ENCODE measurements at places on chromosomes 7 and 10.

DNA sequence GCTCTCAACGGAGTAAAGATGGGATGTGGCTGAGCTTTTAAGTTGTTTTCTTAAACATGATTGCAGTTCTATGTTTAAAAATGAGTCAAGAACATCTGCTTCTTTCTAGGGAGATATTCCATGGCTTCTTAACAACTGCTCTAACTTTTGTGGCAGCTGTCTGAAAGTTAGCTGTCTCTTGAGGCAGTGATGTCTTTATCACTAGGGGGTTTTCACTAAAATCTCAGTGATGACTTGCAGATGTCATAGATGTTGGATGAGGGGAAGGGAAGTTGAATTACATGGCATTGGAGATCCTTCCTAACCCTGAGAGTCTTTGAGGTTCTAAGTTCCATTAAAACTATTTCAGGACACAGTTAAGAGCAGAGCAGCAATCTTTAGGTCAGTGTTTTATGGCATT lies 43.5 kb downstream of the PRKG1 start:
- no peak for DNase-seq

GRCh38 chr10:127196282-127197153 lies at the start of gene INSYN2A:
Gene INSYN2A, minus strand, starts transcription at chr10:127196591. Its CDS starts 20,196 bp downstream, at chr10:127176395.
- DNase-seq, result no peak

DNA sequence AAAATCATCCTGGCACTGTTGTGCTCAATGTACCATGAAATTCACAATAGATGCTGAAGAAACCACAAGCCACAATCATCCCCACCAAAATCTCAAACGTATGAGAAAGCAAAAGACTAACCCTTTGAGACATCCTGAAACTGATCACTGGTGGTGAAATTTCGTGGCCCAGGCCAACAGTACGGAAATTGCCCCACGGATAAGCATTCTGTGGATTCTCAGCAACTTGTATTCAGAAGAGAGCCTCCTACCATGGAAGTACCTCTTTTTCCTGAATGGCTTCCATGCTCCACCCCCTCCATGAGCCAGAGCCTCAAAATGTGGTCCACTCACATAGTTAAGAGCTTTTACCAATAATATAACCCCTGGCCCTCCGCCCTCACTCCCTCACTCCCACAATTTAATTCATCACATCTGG lies 163.9 kb upstream of the AUTS2 start:
- DNase-seq, result no peak

GRCh38 chr7:5681423-5681822 lies 100.0 kb downstream of the RNF216 start:
- no peak for DNase-seq

DNA sequence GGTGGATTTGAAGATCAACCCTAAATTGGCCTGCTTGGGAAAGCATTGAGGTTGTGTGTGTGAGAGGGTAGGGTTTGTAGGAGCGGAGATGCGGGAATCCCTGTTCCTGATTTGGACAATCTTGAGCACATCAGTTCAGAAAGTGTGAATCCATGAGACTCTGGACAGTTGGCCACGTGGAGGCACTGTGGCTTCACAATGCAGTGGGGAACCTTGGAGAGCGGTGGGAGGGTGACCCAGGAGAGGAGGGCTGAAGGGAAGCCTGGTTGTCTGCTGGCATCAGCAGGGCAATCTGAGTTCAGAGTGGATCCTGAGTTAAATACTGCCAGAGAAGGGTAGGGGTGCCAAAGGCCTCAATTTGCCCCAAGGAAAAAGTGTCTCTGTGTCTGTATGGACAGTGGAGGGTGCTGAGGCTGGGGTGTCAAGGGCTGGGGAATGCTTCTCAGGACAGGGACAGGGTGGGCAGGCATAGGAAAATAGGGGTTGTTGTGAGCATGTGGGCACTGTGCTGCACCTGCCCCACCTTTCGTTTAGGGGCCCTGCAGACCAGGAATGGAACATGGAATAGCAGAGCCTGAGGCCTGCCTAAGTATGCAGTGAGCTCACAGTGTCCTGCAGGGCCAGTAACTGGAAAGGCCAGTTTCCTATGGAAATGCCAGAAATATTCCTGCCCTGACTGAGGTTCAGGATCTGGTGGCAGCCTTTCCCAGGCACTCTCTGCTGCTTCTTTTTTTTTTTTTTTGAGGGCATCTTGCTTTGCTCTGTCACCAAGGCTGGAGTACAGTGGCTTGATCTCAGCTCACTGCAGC lies 162.9 kb upstream of the PRSS58 start:
- no peak for DNase-seq

DNA sequence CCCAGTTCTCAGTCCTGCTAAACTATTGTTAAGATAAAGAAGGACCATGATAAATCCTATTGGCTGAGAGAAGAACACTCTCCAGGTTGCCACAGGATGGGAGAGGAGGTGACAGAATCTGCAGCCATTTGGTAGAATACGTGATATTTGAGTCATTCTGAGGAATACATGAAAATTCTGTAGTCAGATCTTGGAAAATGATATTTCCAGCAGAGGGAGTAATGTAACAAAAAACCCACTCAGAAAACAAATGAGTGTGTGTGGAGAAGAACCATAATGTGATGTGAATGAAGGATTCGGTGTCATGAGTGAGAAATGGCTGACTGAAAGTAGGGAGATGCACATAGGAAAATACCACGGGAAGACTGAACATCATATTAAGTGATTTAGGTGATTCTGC lies 128.5 kb upstream of the PFKP start:
- DNase-seq, result no peak

DNA sequence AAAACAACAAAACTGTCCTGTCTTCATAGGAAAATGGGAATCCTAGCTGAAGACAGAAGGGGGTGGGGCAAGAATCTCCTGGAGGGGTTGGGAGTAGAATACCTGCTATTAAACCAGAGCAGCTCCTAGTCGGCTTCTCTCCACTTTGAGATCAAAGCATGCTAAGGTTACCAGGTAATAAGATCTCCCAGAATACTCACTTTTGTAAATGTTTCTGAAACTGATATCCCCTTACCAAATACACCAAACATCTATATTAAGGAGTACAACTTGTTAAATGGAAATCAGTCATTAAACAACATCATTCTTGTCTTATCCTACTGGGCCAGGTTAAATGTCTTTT lies 29.5 kb upstream of the DAGLB start:
- DNase-seq, result no peak

- no peak for DNase-seq
Measured at GRCh38 chr10:34434119-34434594, 380.9 kb downstream of the PARD3 start.

DNA sequence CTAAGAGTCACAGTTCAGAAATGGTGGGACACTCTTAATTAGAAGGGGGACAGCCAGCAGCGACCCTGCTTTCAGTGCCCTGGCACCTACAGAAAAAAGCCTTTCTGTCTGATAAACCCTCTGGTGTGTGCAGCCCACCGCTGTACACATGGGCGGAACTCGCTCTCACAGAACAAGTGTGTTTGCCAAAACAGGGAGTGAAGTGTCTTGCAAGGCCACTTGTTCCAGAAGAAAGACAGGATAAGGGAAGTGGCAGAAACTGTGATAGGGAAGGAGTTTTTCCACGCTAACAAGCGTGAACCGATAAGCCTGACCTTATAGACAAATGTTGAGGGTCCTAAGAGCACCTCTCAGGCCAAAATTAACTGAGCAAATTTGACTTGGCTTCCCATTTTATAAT lies 203.7 kb upstream of the TCF7L2 start:
- no peak for DNase-seq

DNA sequence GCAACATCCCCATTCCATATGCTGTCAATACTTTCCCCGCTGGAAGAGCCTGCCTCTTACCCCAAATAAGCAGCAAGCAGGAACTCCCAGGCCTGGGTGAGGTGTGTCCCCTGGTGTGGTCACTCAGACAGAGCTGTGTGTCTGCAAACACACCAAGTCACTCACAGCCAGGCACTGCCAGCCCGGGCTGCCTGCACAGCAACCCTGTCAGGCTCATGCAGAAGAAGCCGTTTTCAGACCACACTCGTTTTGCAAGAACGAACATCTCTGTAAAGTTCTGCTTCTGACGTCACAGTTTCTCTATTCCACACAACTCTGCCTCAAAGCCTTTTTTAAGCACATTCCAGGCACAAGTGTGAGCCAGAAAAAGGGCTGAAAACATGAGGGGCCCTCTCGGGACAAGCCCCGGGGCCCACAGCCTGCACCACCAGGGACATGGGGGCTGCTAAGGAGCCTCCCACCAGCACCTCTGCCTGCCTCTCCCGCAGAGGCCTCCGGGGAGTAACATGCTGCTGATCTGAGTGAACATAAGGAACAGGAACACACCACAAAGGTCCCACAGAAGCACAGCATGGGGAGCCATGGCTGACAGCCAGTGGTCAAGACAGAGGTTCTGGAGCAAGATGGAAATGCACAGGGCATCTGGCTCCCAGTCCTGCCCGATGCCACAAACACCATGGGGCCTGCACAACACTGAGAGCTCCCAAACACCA lies 11.4 kb downstream of the PTPRN2 start:
- no peak for DNase-seq

DNA sequence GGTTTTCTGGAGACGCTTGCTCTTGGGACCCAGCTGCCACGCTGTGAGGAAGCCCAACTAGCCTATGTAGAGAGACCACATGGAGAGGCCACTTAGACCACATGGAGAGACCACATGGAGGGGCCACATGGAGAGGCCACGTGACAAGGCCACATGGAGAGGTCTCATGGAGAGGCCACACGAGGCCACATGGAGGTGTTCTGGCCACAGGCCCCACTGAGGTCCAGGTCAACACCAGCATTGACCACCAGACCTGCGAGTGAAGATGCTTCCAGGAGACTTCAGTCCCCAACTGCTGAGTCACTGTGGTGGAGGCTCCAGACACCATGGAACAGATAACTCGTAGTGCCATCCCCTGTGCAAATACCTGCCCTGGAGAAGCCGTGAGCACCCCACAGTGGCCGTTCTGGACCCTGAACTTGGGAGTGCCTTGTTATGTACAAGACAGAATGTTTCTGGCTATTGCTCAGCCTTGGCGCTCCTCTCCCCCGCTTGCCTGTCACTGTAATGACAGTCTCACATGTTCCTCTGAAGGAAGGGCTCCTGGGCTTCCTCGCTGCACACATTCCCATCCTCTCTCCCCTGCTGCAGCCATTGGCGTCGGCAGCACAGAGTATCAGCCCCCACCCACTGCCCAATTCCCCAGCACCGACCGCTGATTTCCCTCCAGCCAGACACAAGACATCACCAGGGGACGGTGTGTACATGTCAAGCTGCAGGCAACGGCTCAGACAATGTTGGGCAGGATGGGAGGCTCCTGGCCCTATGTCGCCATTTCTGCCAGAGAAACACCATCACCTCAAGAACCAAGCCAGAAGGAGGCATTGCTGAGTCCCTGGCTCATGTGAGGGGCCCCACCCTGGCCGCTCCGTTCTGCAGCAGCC lies 49.0 kb upstream of the TNRC18 start:
- no peak for DNase-seq

GRCh38 chr10:74365109-74365508 lies 214.1 kb downstream of the ADK start:
- no peak for DNase-seq

GRCh38 chr7:22718200-22718711 lies 8.7 kb upstream of the IL6 start:
- DNase-seq, result no peak

GRCh38 chr10:102834143-102834542 lies 3.1 kb downstream of the CYP17A1 start:
- no peak for DNase-seq

DNA sequence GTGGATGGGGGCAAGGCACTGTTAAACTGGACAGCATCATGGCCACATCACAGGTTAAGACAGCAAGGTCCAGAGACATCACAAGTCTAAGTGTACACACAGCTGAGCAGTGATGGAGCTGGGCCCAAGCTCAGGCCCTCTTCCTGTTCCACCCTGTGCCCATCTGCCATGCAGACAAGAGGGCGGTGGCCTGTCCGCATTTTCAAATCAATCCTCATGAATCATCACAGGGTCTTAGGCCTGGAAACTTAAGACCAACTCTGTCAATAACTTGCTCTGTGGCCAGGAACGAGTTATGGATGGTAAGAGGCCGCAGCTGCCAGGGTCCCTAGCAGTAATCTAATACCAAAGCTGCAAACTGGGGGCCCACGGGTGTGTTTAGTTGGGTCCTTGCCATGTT lies 3.2 kb downstream of the C10orf105 start:
- DNase-seq, result no peak

DNA sequence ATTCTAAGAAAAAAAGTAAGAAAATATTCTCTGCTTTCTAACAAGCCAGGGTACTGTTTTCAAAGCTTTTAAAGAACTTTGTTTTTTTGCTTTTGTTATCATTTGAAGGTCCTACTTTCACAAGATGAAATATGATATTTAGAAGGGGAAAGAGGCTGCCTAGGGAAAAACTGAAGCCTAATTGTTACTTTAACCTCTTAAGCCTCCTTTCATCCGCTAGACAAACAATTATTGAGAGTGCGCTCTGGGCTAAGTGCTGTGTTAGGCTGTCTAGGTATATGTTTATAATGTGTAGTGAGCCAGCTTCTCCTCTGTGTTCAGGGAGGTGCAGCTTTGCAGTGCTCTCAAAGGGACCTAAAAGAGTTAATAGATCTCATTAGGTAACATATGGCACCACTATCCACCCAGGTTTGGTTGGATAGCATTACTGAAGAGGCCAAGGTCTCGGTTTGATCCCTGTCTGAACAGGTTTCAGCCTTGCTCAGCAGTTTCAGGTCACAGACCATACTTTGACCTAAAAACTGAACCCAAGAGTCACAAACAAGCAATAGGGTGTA lies 17.9 kb downstream of the PDK4 start:
- no peak for DNase-seq

DNA sequence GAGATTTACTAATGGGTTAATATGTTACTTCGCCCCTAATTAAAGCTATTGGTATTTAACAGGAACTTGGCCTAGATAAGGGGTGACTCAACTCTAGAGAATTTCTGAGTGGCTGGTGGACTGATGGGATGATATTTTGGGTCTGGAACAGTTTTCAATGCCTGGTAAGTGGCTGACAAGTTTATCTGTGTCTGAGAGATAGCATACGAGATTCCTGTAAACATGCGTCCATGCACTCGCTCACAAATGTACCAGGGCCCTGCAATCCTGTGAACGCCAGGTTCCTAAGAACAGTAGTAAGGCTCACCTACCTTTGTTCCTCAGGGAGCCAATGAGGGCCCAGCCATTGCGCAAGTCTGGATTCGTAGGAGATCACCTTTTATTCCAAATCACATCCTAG lies 683.8 kb upstream of the ANKRD30A start:
- DNase-seq, result no peak

- DNase-seq, result no peak
Measured at GRCh38 chr10:124321433-124322089, 97.2 kb downstream of the OAT start.

DNA sequence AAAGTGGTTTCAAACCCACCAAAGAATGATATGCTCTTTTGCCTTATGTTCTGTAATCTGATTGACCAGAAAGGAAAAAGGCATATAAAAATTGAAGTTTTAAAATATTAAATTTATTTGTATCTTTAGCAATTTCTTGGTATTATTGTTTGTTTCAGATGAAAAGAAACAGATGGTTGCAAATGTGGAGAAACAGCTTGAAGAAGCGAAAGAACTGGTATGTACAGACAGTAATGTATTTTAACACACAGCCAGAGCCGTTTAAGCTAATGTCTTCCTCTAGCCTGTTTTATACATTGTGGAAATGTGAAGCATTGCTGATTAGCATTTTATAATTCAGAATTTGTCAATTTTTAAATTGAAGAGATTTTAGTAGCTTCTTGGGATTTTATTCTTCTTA lies 13.4 kb downstream of the VTI1A start:
- DNase-seq, result no peak

All from stimulated activated CD8-positive, alpha-beta memory T cell treated with anti-CD3 and anti-CD28 coated beads, Interleukin-4, amount 100 ng/mL, for 48 hours (primary cell).